ENCODE measurements at places on chromosomes 3 and 15.

- DNase-seq, result no peak
These were observed 15.8 kb upstream of the RARB start for GRCh38 chr3:25412269-25412668.

DNA sequence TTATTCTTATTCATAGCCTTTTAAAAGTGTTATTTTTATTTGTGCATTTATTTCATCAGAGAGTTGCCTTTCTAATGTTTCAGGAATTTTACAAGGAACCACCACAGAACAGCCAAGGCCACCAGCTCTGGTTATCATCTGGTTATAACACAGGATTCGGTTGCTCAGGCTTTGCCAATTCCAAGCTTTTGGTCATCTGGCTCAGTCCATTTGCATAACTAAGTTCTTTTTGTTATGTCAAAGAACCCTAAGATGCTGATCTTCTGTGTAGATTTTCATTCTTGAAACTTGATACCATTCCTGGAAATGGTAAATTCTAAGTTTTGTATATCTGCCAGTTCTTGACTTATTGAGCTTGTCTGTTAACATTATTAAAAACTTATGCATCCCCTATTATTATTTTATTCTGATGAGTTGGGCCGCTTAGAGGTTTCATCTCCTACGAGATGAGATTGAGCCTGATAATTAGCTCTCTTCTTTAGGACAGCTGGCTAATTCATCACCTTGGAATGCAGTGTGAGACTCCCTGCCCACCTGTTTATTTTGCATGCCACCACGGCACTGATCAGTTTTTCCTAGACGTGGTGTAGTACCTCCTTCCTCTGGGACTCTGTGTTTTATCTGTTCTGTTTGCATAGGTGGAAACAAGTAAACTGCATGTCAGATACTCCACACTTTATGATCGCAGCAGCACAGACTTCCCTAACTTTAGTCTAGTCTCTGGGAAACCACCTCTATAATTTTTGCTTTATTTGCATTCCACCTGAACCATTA is 264.8 kb downstream of the SLCO3A1 start:
- DNase-seq, result no peak

DNA sequence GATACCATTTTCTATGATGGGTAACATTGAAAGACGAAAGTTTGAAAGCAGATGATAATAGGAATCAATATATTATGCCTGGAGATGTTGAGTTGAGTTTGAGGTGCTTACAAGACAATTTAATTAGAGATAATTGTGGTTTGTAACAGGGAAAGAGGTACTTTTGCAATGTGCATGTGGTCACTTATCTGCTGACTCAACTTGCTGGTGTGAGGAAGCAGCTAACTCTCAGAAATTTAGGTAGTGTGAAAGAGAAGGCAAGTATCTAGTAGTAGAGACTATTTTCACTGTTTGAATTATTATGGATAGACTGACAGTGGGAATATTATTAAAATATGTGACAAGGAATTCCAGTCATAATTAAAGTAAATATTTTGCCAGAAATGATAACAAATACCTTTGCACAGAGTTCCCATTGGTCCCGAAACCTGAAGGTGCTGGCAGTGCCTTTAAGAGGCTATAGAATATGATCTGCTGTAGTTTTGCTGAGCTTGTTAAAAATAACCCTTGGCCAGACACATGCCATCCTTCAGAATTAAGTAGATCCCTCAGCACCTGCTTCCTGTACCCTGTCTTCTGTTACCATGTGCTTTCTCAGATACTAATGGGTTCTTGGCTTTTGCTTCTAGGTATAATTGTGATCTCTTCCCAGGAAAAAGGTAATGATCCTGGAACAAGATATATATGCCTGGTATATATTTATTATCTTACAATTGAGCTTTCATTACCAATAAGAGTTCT is 315.9 kb downstream of the BCHE start:
- DNase-seq, result no peak

DNA sequence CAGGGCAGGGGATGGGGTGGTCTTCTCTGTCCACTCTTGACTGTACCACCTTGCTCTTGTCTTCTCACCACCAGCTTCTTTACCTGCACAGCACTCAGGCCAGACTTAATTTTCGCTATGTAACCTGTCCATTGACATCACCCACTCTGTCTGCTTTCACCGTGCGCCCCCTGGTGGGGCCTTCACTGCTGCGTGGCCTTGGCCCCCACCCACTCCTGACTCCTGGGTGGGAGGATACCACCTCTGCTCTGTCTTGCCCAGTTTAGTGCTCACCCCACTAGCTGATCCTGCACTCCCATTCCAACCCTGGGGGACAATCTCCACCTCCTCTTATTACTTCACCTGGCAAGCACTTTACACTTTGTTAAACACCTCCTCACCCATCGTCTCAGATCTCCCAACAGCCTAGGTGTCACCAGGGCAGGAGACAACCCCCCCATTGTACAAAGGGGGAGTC is 17.7 kb downstream of the PTH1R start:
- DNase-seq, result peak; percentile 64

DNA sequence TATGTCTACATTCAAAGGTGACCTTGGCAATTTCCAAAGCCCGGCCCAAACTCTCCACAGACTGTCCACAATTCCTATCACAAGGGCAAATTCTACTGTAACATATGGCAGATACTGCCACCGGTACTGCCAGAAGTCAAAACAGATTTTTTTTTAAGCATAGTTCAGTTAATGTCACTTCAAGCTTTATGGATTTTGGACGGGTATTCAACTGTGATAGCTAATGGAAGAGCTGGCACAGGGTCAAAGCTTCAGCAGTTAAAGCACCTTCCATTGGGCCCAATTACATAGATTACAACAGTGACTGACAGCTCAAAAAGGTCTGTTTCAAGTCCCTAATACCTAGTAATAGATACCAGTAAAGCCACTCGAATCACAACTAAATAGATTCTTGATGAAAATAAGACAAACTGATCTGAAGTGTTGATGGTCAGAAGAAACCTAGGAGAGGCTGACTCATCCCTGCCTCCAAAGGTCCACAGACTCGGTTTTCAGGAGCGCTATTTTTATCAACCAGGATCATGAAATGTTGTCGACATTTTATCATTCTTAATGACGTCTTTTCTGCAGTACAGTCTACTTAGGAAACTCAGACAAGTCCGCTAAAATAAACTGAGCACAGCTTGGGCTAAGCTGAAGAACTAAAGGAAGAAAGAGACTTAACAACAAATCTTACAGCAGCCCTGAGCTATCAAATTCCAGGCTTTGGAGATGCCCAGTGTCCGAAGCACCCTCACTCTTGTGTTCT is 38.7 kb downstream of the ANXA2 start:
- DNase-seq, result no peak

DNA sequence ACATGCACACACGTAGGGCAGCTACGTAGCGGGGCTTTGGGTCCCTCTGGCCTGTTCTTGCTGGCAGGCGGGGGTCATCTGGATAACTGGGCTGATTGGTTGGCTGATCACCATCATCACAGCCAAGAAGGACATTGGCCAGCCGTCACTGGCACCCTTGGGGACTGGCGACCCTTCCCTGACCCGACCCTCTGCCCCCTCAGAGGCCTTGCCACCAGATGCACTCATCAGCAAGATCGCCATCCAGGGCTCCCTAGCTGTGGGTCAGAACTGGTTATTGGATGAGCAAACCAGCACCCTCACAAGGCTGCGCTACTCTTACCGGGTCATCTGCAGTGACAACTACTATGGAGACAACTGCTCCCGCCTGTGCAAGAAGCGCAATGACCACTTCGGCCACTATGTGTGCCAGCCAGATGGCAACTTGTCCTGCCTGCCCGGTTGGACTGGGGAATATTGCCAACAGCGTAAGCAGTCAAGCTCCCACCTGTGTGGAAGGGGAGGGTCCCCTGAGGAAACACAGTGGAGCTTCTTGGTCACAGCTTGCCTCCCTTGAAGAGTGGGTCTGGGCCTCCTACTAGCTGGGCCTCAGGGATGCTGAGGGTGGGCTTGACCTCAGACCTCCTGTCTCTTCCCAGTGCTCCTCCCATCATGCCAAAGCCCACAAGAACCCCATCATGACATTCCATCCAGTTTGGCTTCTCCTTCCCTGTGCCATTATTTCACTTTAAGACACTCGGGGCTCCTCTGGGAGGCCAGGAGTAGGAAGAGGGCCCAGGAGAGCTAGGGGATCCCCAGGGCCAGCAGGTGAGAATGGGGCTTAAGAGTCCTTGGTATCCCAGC is 2.4 kb downstream of the DLL4 start:
- DNase-seq, result no peak

DNA sequence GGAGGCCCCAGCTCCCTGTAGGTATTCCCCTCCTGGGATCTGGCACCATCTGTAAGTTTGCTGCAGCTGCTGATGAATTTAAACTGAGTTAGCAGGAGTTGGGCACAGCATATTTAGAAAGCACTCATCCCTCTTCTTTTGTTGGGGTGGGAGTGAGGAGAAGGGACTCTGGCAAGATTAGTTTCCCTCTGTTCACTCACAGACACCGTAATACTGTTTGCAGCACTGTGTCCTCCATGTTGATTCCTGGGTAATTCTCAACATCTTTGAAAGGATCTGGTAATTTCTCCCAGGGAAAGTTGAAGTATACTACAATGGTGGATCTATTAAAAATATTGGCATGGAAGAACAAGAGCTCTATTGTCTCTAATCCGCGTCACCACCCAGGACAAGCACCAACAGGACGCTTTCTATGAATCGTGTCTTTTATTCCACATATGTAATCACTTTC is 173.3 kb downstream of the RBMS3 start:
- no peak for DNase-seq

DNA sequence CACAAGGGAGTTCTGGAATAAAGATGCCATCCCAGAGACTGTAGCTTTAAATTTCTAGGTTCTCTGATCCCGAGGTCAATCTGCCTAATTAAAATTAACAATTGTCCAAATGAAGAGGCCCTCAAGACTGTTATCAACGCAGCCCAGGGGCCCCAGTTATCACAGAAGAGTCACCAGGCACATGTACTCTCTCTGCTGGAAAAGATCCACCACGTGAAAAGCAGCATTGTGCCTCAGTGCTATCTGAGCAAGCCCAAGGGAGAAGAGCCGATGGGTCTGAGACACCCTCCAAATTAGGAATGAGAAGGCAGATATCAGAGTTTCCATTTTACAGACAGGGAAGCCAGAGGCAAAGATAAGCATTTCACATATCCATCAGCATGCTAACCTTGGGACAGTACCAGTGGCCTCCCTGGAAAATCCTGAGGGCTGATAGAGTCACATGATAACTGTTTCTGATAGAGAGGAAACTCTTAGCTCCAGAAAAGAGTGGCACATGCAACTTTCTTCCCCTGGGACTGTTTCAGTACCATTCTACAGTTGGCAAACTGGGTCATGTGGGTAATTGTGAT is 55.5 kb downstream of the ITGB5 start:
- DNase-seq, result no peak
